ENCODE measurements at places on chromosomes 16 and 17.

DNA sequence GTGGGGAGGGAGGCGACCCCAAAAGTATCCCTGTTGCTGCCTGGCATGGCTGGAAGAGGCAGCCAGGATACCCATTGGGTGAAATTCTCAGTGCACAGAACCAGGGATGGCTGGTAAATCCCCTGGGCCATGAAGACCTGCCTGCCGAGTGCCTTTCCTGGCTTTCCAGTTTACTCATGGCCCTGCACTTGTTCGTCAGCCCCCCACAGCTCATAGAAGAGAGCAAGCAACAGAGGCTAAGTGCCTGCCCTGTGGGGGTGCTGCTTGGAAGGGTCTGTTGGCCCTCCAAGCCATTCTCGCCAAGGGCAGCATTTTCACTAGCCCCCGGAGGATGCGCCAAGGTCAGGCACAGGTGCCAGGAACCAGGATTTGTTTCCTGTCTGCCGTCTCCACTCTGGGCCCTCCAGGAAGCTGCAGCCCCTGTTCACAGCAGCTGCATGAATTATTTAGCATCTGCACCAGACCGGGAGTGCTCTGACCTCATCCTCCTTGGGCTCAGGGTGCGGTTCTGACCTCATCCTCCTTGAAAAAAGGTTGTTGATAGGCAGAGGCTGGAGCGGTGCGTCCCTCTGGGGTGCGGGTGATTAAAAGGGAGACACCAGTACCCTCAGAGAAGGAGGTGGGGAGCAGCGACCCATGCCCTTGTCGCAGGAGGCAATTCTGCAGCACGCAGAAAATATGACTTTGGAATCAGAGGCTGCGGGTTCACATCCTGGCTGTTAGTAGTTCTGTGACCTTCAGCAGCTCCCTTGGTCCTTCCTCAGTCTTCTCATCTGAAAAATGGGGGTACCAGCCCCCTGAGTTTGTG lies 14.2 kb upstream of the CD300A start:
- DNase-seq, result no peak

GRCh38 chr17:46121165-46121764 lies 72.0 kb downstream of the KANSL1 start:
- DNase-seq, result peak; percentile 65

DNA sequence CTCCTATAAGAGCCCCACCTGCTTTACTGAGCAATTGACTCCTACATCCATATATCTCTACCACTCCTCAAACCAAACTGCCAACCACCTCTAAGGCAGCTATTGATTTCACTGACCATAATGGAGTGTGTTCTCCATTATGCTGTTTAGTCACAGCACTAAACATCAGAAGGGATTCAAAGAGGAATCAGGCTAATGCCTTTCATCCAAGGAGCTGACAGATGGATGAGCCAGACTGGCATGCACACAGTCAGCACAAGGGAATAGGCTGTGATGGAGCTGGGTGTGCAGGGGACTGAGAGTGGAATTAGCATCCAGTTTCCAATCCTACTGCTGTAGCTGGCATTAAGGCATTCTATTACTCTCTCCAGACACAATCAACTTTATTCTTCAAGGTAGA lies 88.7 kb upstream of the CCL2 start:
- DNase-seq, result no peak

DNA sequence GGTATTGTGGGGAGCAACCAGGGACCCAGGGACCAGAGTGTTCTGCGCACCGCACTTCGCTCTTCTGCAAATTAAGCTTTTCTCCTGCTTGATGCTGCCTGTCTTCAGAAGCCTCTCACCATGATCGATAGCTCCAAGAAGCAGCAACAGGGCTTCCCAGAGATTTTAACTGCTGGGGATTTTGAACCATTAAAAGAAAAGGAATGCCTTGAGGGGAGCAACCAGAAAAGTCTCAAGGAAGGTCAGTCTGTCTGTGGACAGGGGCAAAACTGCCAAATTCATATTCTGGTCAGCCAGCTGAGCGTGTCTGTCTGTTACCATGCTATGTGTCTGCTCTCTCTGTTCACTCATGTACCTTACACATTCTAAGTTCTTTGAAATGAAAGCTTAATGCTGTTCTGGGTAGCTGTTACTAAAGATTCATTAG lies 115.7 kb downstream of the MRTFB start:
- no peak for DNase-seq

- peak; percentile 99 for DNase-seq
These were observed 12.7 kb upstream of the HASPIN start for GRCh38 chr17:3710951-3711383.

GRCh38 chr17:9907883-9908648 lies 3.0 kb upstream of the RCVRN start:
- no peak for DNase-seq

GRCh38 chr16:55526441-55526840 lies 17.6 kb downstream of the LPCAT2 start:
- DNase-seq, result no peak

DNA sequence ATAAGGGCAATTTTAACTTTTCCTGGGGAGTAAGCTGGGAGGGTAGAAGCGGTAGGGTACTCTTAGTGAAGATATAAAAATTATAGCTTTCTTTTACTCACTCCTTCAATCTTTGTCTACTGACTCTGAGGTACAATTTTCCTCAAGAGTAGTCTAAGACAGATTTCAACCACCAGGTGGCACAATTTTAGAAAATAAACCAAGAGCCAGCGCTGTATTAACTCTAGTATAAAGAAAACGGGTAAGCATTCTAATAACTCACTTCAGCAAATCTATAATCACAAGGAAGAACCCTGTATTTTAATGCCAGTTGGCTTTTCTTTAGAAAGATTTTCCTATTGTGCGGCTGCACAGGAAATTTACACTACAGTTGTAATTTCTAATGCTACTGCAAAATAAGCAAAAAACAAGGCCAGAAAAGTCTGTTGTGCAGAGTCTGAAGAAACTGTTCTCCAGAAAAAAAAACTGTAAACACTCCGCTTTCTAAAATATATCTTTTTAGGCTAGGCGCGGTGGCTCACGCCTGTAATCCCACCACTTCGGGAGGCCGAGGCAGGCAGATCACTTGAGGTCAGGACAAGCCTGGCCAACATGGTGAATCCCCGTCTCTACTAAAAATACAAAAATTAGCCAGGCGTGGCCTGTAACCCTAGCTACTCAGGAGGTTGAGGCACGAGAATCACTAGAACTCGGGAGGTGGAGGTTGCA lies 1.9 kb downstream of the CMC2 start:
- DNase-seq, result peak; percentile 69

DNA sequence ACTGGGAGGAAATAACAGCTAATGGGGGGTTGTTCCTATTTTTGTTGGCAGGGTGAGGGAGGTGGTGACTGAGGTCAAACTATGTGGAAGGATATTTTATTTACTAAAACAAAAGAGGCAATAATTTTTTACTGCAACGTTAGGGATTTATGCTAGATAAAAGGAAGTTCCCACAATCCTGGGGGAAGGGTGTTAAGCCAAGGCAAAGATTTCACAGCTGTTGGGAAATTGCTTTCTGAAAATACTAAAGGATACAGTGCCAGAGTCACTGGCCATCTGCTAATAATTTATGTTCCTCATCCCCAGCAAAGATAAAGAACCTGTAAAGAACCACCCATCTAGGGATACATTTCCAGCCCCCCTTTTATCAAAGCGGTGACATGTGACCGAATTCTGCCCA lies 756.0 kb upstream of the RBFOX1 start:
- DNase-seq, result no peak

GRCh38 chr17:43069368-43069898 lies 44.4 kb downstream of the RND2 start:
- no peak for DNase-seq

DNA sequence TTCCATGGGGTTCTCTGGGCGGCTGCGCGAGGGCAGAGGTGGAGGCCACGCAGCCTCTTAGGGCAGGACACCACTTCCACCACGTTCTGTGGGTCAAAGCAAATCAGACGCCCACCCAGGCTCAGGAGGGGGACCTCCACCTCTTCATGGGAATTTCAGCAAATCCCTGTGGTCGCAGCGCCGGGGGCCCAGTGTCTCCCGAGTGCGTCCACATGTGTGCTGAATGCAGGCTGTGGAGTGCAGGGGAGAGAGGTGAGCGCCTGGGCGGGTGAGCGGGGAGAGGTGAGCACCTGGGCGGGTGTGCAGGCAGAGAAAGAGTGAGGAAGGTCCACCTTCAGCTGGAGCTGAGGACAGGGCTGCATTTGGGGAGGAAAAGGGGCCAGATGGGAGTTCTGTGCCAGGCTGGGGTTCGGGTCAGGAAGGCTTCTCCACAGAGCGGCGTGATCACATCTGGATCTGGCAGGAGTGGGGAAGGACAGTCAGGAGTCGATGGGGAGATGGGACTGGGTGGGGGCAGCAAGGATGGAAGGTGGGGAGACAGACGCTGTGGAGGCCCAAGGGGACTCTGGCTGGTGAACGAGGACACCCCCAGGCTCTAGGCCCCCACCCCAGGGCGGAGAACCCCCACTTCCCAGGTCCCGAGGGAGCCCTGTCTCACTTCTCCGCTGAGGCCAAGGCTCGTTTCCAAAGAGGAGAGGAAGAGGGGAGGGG lies 36.8 kb upstream of the CBFA2T3 start:
- no peak for DNase-seq
